Testis (tissue), 5 donors: ENCODE measurements at places on chromosomes 5 and 9. TPM values are rescaled to one million over a fixed set of nuclear protein-coding genes. Genes with fewer than 3 reads are reported as not detected.

- no peak for DNase-seq
- no peaks in the 10 kb centered on the region for H3K27me3 ChIP-seq
- peaks cover 3% of the 10 kb centered on the region for H3K4me1 ChIP-seq
- no peaks in the 10 kb centered on the region for H3K36me3 ChIP-seq
- H3K27ac ChIP-seq, result no peak overlapping the region
These were observed 101.0 kb downstream of the ZNF608 start for GRCh38 chr5:124645396-124645795.

DNA sequence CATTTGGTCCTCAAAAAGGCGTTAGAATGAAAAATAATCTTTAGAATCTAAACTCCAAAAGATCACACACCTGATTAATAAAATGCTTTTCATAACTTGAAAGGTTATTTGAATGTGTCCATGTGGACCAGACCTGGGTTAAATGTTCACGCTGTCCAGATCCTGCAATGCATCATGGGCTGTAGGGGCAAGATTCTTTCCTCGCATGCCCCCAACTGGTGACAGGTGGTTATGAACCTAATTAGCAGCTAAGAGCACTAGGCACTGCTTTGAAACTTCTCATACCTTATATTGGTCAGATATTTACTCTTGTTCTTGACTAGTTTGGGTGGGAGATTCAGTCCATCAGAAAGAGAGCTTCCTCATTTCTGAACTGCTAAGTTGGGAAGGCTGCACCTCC is 19.3 kb upstream of the PIP5K1B start:
- H3K4me3 ChIP-seq, result no peak overlapping the region
- no peaks in the 10 kb centered on the region for H3K36me3 ChIP-seq
- H3K27ac ChIP-seq, result no peak overlapping the region
- DNase-seq, result peak; percentile 56

DNA sequence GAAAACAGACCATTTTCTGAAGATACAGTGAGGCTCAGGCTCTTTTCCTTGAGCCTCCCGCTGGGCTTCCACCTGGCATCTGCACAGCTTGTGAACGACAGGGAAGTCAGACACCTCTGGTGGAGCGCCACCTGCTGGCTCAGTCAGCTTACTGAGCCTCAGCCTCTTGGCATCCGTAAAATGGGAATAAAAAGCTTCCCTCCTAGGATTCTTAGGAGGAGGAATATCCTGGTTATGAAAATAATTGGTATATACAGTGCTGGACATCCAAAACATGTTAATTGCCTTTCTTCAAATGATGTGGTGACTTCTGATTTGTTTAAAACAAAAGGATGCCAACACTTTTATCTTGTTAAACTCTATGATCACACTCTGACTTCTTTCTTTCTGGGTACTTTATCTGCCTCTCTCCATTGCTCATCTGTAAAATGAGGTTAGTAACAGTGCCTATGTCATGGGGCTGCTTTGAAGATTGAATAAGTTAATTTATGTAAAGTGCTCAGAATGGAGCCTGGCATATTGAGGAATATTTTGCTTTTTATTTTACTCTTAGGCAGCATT is 67.5 kb downstream of the MAMDC2 start:
- H3K27me3 ChIP-seq, result no peaks in the 10 kb centered on the region
- DNase-seq, result peak; percentile 92
- H3K4me1 ChIP-seq, result peaks cover 10% of the 10 kb centered on the region

DNA sequence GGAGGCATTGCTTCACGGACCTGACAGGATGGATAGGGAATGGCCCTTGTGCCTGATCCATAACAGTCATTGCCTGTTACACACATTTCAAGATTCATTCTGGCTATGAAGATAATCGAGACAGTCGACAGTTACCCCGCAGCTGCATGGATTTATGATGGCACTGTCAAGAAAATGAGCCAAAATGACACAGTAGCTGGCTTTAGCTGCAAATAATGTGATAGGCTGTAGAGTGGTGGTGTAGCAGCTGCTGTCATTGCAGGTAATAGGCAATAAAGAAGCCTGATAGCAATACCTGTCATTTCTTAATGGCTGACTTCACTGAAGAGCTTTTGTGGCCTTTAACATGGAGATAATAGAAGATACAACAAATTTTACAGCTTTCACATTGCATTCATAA is 1085.2 kb upstream of the ARRDC3 start:
- no peak for DNase-seq
- H3K36me3 ChIP-seq, result no peaks in the 10 kb centered on the region
- H3K27me3 ChIP-seq, result no peaks in the 10 kb centered on the region
- H3K4me1 ChIP-seq, result no peaks in the 10 kb centered on the region
- no peak overlapping the region for H3K4me3 ChIP-seq

DNA sequence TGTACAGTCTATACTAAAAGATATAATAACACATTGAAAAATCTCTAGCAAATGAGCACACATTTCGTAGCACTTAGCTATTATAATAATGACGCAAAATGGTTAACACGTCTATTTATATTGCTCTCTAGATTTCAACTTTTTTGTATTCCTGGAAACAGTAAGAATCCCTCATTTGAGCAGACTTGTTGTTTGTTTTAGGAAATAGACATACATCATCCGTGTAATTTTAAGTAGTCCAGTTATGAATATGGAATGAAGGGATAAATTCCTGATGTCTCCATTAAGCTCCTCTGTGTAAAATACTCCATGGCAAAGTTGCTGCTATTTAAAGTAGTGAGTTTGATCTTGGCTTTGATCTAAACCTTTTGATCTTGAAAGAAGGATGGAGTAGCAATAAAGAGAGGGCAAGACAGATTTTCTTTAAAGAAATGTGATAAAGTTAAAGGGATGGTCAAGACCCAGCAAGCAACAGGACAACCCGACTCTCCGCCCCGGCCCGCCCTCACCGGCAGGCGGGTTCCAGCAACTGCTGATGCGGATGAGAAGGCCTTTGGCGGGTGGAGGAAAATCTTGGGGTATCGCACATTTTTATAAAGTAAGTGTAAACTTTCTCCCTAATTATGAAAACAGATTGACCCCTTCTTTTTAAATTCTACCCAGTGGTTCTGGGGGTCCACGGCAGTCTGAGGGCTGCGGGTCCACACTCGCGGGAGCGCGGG is 277.4 kb downstream of the AOPEP start:
- no peaks in the 10 kb centered on the region for H3K36me3 ChIP-seq
- peak overlapping the region; percentile 74 for H3K4me3 ChIP-seq
- DNase-seq, result peak; percentile 61

- DNase-seq, result peak; percentile 26
- H3K27me3 ChIP-seq, result no peaks in the 10 kb centered on the region
- H3K4me3 ChIP-seq, result peak within 1 kb of the TSS; percentile 51
- no peak within 1 kb of the TSS for H3K27ac ChIP-seq
These were observed at the start of gene PLEKHG4B for GRCh38 chr5:91556-92263. Gene PLEKHG4B (plus strand): TSS chr5:92168. CDS start chr5:92232, 64 bp downstream.

DNA sequence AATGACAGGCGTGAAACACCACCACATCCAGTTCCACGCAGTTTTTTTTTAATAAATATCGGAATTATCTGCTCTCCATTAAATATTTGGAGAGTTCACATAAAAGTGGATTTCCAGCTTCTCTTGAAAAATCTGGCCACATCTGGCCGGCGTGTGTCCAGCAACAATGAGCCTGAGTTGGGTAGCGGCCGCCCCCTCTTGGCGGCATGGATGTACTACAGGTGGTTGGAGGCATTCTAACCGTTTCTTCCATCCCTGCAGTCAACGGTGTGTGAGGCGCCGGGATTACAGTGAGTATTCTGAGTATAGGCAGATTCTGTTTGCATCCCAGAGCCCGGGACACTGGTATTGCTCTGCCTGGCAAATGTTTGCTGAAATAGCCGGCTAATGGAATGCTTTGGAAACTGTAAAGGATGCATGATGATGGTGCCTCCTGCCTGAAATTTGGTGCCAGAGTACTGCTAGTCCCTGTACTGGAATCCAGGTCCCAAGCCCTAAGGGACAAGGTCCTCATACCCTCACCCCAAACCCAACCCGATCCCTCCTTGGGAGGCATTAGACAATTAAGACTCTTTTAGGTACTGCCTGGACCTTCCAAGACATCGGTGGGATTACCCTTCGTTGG is 13.6 kb upstream of the GM2A start:
- no peak overlapping the region for H3K27ac ChIP-seq
- peak; percentile 81 for DNase-seq
- no peaks in the 10 kb centered on the region for H3K36me3 ChIP-seq
- H3K27me3 ChIP-seq, result no peaks in the 10 kb centered on the region
- peaks cover 26% of the 10 kb centered on the region for H3K4me1 ChIP-seq

DNA sequence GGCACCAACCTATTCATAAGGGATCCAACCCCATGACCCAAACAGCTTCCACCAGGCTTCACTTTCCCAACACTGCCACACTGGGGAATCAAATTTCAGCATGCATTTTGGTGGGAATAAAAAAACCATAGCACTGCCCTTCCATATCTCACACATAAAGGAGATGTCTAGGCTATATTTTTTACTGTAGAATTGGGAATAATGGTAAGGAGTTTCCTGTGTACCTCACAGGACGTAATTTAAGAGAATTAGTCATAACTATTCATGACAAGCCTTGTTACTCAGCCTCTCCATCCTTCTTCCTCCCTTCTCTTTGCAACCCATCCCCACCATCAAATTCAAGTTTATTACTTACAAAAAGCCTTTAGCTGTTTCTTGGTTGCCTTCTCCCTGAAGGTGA is 352.1 kb downstream of the MLLT3 start:
- no peaks in the 10 kb centered on the region for H3K4me1 ChIP-seq
- no peaks in the 10 kb centered on the region for H3K27me3 ChIP-seq
- no peak for DNase-seq
- no peak overlapping the region for H3K27ac ChIP-seq
- no peak overlapping the region for H3K4me3 ChIP-seq

DNA sequence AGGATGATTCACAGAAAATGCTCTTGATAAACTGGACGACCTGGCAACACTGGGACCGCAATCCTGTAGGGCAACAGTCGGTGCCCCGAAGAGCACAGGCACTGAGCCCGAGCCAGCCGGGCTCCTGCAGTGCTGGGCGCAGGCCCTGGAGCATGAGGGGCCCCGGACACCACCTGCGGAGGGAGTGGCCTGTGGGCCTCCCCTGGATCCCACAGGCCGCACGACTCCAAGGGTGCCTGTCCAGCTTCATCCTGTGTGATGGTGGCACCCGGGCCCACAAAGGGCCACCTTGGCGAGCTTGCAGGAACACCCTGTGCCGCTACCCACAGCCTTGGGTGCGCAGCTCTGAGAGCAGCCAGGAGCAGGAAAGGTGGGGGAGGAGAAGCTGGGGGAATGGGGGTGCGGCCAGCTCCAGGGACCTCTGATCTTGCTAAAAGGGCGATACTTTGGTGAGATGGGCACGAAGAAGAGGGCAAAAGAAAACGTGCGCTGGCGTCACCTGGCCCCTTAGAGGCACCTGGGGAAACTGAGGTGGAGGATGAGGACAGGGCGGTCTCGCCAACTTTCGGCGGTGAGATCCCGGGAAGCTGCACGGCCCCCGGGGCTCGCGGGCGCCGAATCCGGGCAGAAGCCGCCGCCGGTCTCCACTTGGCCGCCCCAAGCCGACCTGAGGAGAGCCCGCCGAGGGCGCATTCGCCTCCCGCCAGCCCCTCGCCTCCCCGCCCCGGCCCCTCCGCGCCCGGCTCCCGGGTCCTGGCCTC is 722 bp downstream of the TBC1D9B start:
- peak overlapping the region; percentile 72 for H3K27ac ChIP-seq
- H3K36me3 ChIP-seq, result no peaks in the 10 kb centered on the region
- H3K4me1 ChIP-seq, result peaks cover 23% of the 10 kb centered on the region
- DNase-seq, result peak; percentile 67
- H3K4me3 ChIP-seq, result peak overlapping the region; percentile 60

DNA sequence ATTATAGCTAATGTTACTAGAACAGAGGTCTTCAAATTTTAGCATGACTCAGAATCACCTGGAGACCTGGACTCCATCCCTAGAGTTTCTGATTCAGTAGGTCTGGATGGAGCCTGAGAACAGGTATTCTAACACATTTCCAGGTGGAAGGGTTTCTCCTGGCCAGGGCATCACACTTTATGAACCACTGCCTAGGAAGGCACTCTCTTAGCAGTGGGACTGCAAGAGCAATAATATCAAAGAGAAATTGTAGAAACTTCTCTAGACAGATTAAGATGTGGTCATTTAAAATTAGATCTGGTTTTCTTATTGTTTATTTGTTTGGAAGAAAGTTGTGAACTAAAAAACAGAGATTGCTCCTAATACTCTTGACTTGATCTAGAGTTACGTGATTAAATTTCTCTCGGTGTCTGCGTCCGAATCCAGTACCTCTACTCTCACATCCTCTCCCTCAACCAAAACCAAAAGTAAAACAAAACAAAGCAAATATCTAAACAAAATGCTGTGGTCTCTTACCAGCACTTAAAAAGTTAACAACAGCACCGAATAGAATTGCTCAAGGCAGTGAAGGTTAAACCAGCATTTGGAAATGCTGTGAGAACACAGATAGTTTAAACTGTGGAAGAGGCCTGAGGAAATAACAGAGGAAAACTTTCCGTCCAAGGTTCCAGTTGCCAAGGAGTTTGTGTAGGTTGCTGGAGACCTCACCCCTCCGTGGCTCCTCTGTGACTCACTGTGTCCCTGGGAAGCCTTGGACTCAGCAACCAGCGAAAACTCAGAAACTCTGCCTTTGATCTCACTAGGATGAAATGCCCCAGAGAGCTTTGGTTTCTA is 193.4 kb downstream of the ARRDC3 start:
- no peaks in the 10 kb centered on the region for H3K36me3 ChIP-seq
- peak; percentile 37 for DNase-seq
- peak overlapping the region; percentile 64 for H3K27ac ChIP-seq
- no peaks in the 10 kb centered on the region for H3K4me1 ChIP-seq
- no peak overlapping the region for H3K4me3 ChIP-seq
- no peaks in the 10 kb centered on the region for H3K27me3 ChIP-seq

DNA sequence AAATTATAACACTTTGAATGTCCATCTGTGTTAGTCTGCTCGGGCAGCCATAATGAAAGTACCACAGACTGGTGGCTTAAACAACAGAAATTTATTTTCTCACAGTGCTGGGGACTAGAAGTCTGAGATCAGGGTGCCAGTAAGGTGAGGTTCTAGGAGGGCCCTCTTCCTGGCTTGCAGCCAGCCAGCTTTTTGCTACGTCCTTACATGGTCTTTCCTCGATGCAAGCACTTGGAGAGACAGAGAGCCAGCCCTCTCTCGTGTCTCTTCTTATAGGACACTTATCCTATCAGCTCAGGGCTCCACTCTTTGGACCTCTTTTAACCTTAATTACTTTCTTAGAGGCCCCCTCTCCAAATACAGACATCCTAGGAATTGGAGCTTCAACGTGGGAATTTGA is 351.8 kb downstream of the SPOCK1 start:
- H3K4me3 ChIP-seq, result no peak overlapping the region
- no peaks in the 10 kb centered on the region for H3K36me3 ChIP-seq
- H3K27ac ChIP-seq, result no peak overlapping the region
- H3K27me3 ChIP-seq, result no peaks in the 10 kb centered on the region
- no peak for DNase-seq

- no peak for DNase-seq
- no peaks in the 10 kb centered on the region for H3K27me3 ChIP-seq
- H3K27ac ChIP-seq, result no peak overlapping the region
- H3K36me3 ChIP-seq, result no peaks in the 10 kb centered on the region
- peaks cover 7% of the 10 kb centered on the region for H3K4me1 ChIP-seq
These were observed 27.1 kb downstream of the DPYSL3 start for GRCh38 chr5:147482706-147483180.

- no peak overlapping the region for H3K4me3 ChIP-seq
- H3K36me3 ChIP-seq, result no peaks in the 10 kb centered on the region
- H3K4me1 ChIP-seq, result peaks cover 4% of the 10 kb centered on the region
- H3K27ac ChIP-seq, result no peak overlapping the region
- no peak for DNase-seq
These were observed 84.7 kb downstream of the CSNK1A1 start for GRCh38 chr5:149466457-149466972.

Gene DBN1
- total RNA-seq, result 83.1 TPM

Gene ARRDC1
- 38.2 TPM for total RNA-seq

Gene NUDT12
- total RNA-seq, result 13.5 TPM

Gene PCDHGB3
- 17.1 TPM for total RNA-seq

Gene KCNMB1
- total RNA-seq, result 3.1 TPM

Gene THOC3
- 66.8 TPM for total RNA-seq

Gene OSMR
- 13.5 TPM for total RNA-seq

Gene DNAJC21
- 75.4 TPM for total RNA-seq

Gene ZNF484
- total RNA-seq, result 10.5 TPM
